ENCODE measurements at places on chromosomes 5 and 9.

DNA sequence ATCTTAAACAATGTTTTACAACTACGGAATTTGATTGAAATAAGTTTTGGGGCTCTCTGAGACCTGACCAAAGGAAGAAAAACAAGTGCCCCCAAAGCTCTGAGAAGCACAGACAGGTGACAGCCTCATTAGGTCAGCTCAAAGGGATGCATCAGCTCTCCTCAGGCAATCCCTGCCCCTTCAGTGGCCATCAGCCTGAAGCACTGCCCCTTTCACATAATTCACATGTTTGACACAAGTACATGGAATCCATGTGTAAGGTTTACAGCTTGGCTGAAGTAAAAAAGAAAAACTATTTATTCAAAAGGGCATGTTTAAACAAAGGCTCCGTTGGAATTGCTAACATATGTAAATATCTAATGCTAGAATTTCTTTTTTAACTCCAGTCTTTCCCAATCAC is 56.3 kb downstream of the TSSK1B start:
- no peak for DNase-seq

DNA sequence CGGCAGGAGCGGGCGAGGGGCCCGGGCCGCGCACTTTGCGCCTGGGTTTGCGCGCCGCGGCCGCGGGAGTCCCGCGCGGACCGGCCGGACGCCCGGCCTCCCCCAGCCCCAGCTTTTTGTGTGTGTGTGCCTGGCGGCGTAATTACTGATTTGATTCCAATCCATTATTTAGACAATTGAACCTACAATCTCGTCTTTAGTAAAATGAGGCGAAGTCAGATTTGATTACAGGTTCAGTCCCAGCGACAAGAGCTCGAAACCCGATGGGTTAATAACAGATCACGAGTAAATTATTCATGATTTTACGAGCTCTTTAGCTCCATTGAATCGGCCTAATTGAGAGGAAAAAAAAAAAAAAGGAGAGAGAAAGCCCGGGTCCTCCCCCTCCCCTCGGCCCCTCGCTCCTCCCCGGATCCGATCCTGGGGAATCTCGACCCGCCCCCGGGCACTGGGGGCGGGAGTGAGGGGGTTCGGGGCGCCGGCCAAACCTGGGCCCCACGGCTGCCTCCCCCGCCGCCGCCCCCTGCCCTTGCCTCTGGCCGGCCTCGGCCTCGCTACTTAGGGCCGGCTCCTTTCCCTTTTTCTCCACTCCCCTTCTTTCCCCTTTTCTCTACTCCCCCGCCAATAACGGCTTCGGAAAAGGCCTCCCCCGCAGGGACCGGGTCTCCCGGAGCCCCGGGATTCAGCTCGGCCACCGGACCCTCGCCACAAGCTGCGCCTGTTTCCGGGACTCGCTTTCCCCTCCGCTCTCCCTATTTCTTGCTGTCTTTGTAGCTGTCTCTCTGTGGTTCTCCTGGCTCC is 6.6 kb downstream of the LHX2 start:
- no peak for DNase-seq

GRCh38 chr9:90569511-90569910 is 73.1 kb downstream of the DIRAS2 start:
- no peak for DNase-seq

DNA sequence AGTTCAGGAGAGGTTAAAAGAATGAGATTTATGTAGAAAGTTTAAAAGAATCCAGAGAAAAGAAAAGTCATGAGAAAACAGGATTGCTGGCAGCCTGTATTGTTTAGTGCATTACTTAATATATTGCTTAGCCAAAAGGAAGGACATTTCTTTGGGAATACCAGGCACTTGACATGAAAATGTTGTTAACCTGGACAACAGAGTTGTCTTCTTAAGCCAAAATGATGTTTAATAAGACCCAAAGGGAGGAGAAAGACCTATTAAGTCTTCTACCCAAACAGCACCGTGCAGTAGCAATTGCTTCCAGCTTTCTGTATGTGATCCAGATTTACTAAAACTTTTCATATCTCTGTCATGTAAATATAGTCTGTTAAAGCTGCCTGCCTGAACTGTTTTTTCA is 74.0 kb upstream of the PRLR start:
- no peak for DNase-seq

DNA sequence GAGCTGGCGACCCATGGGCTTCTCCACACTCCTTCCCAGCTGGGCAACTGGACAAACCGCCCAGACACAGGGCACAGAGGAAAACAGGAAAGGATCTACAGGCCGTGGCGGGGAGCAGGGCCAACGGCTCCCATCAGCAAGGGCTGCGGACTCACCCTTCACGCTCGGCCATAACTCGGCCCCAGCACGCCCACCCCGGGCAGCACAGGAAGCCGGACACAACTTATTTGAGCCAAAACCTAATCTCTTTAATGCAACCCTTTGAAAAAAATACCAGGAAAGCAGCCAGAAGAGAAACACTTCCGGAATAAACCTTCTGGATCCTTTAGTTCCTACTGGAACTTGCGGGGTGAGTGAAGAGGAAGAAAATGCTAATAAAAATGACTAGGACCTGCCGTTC is 59.9 kb downstream of the VAV2 start:
- no peak for DNase-seq
